Central memory CD4-positive, alpha-beta T cell (primary cell): ENCODE measurements at places on chromosomes 1 and 21.

GRCh38 chr1:172993640-172994039 is 57.1 kb downstream of the TNFSF18 start:
- no peak for DNase-seq

- DNase-seq = no peak
These were observed 12.8 kb upstream of the LRRC52 start for GRCh38 chr1:165531021-165531420.

- DNase-seq = no peak
These were observed 138.1 kb upstream of the IRF2BP2 start for GRCh38 chr1:234748066-234748465.

DNA sequence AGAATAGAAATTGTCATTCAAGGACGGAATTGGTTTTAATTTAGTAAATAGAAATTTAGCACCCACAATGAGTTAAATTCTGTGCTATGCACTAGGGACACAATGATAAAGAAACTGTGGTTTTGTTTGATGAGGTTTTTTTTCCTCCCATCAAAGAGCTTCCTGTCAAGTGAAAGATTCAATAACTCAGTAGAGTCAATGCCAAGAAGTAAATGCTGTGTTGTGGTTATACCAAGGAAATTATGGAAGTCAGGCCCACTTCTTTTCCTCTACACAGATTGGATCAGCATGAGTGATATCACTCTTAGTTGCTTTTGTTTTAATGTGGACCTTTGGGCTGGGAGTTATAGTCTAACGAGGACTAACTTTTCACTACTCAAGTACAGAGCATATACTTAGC is 1269.6 kb upstream of the ADGRL2 start:
- DNase-seq = no peak

DNA sequence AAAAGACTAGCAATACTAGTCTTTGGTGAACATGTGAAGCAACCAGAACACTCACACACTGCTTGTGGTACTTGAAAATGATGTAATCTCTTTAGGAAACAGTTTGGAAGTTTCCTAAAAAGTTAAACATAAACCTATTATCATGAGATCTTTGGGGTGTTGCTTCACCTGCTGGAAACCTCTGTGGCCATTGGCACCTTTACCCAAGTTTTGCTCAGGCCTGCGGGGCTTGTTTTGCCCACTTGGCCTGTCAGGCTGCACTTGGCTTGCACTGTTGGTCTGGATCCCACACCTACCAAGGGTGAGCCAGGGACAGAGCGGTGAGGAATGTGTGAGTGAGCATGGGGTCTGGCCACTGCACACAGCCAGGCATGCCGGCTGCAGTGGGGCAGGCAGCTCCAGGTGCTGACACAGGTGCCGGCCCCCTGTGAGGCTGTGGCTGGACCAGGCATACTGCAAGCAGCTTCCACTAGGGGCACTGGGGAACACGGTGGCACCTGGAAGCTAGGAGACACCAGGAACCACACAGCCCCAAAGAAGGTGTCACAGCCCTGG is 14.4 kb upstream of the FNBP1L start:
- DNase-seq = no peak

DNA sequence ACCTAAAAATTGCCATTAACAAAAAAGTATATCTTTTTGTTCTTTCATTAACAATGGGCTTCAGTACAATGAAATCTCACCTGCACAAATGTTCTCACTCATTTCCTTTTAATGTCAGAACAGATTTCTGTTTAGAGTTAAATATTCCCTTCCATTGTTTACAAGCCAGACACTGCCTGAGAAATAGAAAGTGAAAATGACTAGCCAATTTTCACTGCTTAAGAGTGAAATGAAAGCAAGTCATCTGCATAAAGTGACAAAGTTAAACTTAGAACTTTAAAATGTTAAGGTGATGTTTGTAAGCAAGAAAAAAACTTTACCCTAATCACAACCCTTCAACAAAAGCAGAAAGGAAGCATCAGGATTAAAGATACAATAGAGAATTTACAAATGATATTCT is 27.5 kb downstream of the COA6 start:
- peak; percentile 12 for DNase-seq
